ENCODE measurements at places on chromosomes 6 and 20. TPM values are rescaled to one million over a fixed set of nuclear protein-coding genes. Genes with fewer than 3 reads are reported as not detected.

The CALHM6 gene
- total RNA-seq = 3.9 TPM

The GPR6 gene
- not detected for total RNA-seq

The BTN1A1 gene
- total RNA-seq = not detected

The TRDN gene
- not detected for total RNA-seq

The VARS2 gene
- total RNA-seq = 21.9 TPM

The FUT9 gene
- total RNA-seq = not detected

The C6orf89 gene
- 43.6 TPM for total RNA-seq

The CGA gene
- not detected for total RNA-seq

The PTPRT gene
- not detected for total RNA-seq

- no peak for DNase-seq
Observed at GRCh38 chr6:1470040-1470439, 80.7 kb downstream of the FOXF2 start.

DNA sequence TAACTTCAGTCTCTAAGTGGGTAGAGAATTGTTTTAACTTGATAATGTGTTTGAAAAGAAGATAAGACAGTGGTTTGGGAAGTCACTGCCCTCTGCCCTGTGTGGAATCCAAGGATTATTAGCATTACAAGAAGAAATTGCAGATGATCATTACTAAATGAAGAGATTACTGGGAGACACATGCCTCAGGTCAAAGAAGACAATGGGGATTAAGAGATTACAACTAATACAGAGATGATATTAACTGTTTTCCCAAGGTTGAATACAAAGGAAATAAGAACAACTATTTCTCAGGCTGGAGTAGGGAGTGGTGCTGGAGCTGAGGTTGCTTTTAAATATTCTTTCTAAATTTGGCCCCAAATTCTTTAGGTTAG is 166.0 kb downstream of the TRMT11 start:
- no peak for DNase-seq

DNA sequence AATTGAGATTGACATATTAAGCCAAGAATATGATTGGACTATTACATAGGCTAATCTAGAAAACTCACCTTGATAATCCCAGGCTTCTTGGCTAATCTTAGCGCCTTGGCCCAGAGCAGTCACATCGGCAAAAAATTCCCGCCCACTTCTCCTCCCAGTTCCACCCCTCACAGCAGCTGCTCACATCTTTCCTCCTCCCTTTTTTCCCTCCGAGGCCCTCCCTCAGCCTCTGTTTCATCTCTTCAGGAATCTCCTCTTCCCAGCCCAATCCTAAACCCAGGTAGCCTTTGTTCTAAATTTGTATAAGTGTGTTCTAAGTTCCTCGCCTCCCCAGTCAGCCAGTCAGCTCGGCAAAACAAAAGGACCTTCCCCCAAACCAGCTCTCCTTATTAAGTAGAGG is 184.3 kb downstream of the PRKN start:
- no peak for DNase-seq

GRCh38 chr20:14498772-14499171 is 161.4 kb upstream of the FLRT3 start:
- no peak for DNase-seq

DNA sequence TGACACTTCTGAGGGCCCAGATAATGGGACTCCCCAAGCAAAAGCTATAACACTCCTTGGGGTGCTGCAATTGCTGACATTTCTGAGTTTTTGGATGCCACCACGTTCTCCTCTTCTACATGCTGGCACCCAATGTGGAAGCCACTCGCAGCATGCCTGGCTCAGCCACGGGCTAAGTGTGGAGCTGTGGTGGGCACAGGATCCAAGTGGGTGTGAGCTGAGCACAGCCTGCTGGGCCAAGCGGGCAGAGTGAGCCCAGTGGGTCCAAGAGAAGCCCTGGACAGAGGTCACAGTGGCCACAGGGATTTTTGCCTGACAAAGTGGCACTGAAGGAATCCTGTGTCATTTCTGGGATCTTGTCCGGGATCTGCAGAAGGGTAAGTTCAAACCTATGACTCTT is 213.2 kb downstream of the C6orf118 start:
- no peak for DNase-seq

- peak; percentile 20 for DNase-seq
Observed at GRCh38 chr6:145539831-145540230, 195.5 kb downstream of the EPM2A start.

- no peak for DNase-seq
Observed at GRCh38 chr20:20497242-20497978, 129.5 kb downstream of the INSM1 start.

DNA sequence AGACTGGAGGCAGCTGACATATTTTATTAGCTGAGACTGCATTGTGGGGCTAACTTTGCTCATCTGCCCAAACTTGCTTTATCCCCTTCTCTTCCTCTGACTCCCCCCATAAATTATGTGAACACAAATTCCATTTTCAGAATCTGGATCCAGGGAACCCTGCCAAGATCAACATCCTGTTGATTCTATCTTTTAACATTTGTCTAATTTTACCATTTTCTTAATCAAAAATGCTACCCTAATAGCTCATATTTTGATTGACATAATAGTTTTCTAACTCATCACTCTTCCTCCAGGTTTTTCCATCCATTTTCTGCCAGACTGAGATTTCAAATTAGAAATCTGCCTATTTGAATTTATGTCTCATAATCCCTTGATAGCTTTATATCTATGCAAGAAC is 184.7 kb upstream of the PRSS16 start:
- DNase-seq = no peak

- no peak for DNase-seq
Observed at GRCh38 chr20:50585678-50586077, 75.5 kb downstream of the PTPN1 start.

DNA sequence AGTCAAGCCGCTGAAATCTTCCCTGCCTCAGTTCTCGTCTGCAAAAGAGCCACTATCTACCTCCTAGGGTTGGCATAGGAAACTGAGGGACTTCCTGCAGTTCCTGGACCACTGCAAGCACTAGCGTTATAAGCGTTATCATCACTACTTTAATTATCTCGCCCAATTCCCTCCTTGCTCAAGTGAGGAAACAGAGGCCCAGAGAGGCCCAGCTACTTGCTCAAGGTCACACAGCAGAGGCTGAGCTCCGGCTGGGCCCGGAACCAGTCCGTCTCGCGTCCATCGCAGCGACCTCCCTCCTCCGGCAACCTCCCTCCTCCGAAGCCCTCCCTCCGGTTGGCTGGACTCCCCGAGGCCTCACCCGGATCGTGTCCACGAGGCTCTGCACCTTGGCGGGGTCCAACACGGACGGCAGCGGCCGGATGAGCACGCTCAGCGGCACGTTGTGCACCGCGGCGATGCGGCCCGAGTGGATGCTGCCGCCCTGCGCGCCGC is 338 bp downstream of the SRXN1 start:
- DNase-seq = peak; percentile 46

- DNase-seq = no peak
Observed at GRCh38 chr6:166411721-166412151, 29.0 kb upstream of the MPC1 start.

- no peak for DNase-seq
Observed at GRCh38 chr6:55379895-55380294, 52.6 kb downstream of the GFRAL start.

GRCh38 chr6:18527836-18528743 is 140.9 kb downstream of the RNF144B start:
- DNase-seq = peak; percentile 21

- no peak for DNase-seq
Observed at GRCh38 chr6:134058622-134059366, 6.4 kb upstream of the SLC2A12 start.

GRCh38 chr20:11901127-11901526 is 16.6 kb upstream of the BTBD3 start:
- DNase-seq = peak; percentile 95

GRCh38 chr6:52077961-52078625 is 9.3 kb downstream of the PKHD1 start:
- DNase-seq = no peak

Data from LHCN-M2 (cell line).